ENCODE measurements at places on chromosomes 5 and 9.

DNA sequence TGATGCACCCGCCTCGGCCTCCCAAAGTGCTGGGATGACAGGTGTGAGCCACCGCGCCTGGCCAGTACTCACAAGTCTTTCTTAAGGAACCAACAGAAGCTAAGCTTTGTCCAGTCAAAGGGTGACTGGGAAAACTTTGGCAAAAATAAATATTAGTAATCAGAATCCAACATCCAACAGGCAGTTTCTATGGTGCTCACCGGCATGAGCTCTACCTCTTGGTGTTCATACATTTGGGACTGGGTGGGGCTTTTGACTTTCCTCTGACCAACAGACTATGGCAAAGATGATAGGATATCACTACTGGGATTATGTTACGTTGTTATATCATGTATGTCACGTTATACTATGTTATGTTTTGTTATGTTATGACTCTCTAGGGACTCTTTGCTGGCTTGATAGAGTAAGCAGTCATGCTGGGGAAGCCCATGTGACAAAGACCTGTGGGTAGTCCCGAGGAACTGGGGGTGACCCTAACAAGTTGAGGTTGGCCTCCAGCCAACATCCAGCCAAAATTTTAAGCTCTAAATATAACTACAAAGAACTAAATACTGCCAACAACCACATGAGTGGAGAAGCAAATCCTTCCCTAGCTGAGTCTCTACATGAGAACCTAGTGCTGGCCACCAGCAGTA lies 6.0 kb downstream of the RASGEF1C start:
- no peak for DNase-seq

- no peak for DNase-seq
Observed at GRCh38 chr5:59988396-59988795, 94.9 kb upstream of the PDE4D start.

- no peak for DNase-seq
Observed at GRCh38 chr5:139795074-139796001, at the start of gene PSD2. Gene PSD2 (plus strand): TSS chr5:139795808. CDS start chr5:139809441, 13,633 bp downstream.

GRCh38 chr5:172325452-172325851 lies 41.9 kb upstream of the UBTD2 start:
- DNase-seq = no peak

DNA sequence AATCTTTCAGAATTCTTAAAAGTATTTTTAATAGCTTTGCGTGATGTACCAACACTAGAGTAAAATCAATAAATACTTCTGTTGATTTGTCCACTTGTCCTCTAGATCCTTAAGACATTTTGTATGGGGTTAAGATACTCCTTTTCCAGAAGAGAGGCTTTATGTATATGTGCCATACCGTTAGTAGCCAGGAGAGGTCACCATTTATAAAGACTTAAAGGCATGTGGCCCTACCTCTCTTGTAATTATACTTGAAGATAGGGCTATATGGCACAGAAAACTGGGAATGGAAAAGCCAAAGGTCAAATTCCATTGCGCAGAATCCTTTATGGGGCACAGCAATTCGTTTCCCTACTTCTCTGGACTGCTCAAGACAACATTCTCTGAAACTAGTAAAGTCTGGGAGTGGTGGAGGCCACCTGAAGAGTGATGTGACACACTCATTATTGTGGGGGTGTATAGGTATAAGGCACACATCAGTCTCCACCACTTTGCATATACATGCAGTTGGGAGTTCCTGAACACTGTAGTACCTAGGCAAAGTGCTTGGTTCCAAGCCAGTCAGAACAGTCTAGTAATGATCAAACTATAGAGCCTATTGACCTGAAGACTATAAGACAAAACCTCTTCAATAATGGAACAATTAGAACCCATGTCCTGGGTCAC lies 140.1 kb upstream of the FBXL17 start:
- DNase-seq = no peak

GRCh38 chr5:143271431-143271830 lies 132.1 kb downstream of the NR3C1 start:
- no peak for DNase-seq

DNA sequence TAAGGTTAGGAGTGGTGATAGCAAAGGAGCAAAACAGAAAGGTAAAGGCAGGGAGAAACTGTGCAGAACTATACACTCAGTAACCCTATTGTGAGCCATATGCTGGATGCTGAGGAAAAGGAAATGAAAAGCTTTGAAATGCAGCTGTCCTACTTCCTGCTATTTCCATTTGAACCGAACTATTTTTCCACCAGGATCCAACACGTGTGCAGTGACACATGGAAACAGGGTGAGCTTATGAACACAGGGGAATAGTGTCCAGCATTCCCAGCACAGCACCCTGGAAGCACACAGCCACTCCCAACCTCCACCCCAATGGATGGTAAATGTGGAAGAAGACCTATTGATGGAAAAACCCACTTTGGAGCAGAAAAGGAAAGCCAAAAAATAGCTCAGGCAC lies 69.0 kb upstream of the SLC12A2 start:
- no peak for DNase-seq

DNA sequence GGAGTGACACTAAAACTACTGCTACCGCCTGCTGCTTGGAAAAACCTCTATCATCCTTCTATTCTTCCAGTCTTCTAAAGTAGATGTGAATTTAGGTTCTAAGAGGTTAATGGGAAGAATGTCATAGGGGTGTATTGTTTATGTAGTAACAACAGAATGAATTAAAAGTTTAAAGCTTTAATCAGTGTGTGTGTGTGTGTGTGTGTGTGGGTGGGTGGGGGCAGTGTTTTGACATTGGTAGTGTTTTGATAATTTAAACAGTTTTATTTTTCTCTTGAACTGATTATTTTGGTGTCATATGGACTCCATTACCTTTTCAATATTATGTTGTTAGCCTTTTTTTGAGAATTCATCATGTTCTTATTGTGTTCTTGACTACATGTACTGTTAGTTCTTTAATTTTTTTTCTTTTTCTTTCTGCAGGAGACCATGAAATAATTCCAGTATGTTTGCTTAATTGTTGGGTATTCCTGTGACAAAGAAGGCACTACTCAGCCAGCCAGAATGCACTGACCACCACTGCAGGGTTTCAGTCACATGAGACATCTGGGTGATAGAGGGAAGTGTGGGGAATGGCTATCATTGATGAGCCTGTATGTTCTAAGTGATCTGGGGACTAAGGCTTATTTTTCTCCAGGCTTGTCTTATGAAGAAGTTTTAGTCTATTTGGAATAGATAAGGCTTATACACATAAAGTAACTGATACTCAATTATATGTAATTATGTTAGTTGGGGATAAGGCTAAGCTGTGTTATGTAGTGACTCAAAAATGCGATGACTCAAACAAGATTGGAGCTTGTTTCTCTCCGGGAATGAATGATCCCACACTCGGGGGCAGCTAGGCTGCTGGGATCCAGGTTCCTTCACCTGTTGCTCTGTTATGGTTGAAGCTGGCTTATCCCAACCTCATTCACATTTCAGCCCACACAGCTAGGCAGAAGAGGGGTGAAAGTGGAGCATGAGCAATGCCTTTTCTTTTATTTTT lies 50.2 kb upstream of the ACTBL2 start:
- no peak for DNase-seq

DNA sequence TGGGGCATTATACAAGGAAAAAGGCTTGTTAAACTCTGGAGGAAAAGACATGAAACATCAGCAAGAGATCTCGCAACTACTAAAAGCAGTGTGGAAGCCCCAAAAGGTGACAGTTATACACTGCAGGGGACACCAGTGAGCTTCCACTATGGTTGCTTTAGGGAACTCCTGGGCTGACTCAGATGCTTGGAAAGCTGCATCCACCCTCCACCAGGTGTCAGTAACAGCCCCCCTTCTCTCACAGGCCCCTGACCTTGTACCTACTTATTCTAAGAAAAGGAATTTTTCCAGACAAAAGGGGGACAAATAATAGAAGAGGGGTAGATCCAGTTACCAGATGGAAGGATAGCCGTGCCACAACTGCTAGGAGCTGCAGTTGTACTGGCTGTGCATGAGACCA lies 154.4 kb upstream of the COX7C start:
- no peak for DNase-seq

DNA sequence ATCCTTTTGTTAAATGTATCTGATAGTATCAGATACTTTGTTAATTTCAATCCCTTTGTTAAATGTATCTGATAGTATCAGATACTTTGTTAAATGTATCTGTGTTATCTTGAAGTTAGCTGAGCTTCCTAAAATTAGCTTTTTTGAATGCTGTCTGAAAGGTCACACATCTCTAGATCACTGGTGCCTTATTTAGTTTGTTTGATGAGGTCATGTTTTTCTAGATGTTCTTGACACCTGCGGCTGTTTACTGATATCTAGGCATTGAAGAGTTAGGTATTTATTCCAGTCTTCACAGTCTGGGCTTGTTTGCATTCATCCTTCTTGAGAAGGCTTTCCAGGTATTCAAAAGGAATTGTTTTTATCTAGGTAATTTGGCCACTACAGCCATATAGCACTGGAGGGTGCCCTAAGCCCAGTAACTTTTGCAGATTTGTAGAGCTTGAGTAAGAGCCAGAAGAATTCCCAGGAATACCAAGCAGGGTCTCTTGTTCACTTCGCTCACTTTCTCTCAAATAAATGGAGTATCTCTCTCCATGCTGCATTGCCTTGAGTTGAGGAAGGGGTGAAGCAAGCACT lies 435.4 kb upstream of the GRAMD2B start:
- no peak for DNase-seq

DNA sequence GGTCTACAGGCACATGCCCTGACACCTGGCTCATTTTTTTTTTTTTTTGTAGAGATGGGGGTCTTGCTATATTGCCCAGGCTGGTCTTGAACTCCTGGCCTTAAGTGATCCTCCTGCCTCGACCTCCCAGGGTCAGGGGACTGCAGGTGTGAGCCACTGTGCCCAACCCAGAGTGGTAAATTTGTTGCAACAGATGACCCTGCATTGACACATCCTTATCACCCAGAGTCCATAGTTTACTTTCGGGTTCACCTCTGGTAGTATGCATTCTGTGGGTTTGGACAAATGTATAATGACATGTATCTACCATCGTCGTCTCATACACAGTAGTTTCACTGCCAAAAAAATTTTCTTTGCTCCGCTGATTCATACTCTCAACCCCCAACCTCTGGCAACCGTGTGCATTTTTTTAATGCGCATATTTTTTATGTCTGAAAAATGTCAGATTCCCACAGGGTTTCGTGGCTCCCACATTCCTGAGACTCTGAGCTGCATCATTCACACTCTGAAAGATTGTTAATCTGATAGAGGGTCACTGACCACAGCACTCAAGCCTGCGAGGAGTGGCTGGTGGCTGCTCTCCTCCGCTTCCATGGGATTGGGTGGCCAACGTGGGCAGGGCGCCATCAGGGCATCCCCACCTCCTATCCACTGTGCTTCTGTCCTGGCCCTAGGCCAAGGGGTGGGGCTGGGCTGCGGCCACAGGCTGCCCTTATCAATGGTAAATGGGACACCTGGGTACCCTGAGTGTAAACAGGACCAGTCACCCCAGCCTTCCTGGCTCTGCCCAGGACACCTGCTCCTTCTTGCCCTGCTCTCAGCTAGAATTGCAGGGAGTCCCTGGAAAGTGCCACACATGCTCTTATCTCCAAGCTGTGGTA lies 9.6 kb downstream of the NDST1 start:
- no peak for DNase-seq

GRCh38 chr5:133489632-133490031 lies 122.7 kb downstream of the FSTL4 start:
- DNase-seq = no peak

DNA sequence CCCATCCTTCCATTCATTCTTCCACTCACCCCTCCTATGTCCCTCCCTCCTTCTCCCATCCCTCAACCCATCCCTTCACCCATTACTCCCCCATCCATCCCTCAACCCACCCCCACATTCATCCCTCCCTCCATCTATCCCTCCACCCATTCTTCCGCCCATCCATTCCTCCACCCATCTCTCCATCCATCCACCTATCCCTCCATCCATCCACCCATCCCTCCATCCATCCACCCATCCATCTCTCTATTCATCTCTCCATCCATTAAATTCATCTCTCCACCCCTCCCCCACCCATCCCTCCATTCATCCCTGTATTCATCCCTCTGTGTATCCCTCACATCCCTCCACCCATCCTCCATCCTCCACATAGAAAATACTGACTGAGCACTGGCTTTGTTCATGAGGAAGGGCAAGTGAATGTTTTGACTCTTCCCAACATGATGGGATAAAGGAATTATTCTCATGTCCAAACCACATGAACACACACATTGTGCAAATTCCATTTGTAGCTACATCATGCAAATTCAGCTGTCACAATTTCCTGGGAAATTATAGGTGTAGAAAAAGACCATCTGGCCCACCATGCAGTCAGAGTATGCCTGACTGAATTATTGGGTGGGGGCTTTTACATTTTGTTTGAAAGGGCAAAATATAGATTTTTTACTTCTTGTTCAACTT lies 6.9 kb upstream of the VAV2 start:
- no peak for DNase-seq

GRCh38 chr9:77877976-77878375 lies 153.6 kb downstream of the GNAQ start:
- DNase-seq = no peak

GRCh38 chr5:111478266-111478665 lies 34.1 kb downstream of the STARD4 start:
- DNase-seq = no peak

DNA sequence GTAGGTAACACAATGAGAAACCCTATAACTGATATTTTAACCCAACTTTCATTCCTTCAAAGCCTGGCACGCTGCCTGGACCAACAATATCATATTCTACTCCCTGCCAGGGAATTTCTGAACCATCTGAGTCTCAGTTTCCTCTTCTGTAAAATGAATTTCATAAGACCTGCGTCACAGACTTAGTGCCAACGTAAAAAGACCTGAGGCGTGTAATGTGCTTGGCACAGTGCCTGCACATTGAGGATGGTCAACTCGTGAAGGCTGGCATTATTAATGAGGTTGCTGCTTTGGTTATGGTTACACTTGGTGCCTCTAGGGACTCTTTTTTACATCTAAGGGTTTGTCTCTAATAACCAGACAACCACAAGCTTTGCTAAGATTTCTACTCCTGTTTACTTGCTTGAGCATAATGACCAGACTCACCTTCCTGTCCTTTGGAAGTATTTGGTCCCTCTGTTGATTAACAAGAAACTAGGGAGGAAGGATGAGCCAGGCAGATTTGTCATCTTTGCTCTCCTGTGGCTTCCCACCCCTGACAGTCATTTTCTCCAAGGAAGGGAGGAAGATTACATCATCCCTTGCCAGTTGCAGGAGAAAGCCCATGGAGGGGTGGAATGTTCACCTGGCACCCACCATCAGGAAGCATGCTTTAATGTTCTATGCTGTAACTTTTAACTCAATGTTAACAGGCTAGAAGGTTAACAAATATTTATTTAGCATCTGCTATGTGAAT lies 79.0 kb downstream of the PAPPA start:
- no peak for DNase-seq

DNA sequence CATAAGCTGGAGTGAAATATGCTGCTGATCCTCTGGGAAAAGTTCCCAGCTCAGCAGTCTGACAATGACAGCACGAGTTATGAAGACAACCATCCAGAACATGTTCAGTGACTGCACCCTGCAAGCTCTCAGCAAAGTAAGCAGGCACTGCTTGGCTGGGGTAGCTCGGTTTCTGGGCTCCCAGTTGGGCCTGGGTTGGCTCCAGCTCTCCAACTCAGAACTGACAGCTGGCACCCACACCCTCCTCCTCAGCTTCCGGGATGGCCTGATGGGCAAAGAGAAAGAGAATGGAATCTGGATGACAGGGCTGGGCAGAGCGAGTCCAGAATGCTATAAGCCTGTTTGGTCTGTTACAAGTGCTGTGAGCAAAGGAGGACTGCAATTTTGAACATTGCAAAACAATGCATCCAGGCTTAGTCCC lies 185.0 kb downstream of the CSNK1G3 start:
- no peak for DNase-seq
